ENCODE measurements at places on chromosomes 16 and 17. TPM values are rescaled to one million over a fixed set of nuclear protein-coding genes. Genes with fewer than 3 reads are reported as not detected.

ATF7IP2 gene
- total RNA-seq = 6.8 TPM

LRRC37A3 gene
- total RNA-seq = 10.6 TPM

CNEP1R1 gene
- total RNA-seq = 28.0 TPM

PMP22 gene
- 91.3 TPM for total RNA-seq

ITGA2B gene
- total RNA-seq = 2.4 TPM

SP2 gene
- total RNA-seq = 2.1 TPM

NOTUM gene
- total RNA-seq = 1.7 TPM

ZNF598 gene
- 12.8 TPM for total RNA-seq

ADCY7 gene
- 13.6 TPM for total RNA-seq

HCRT gene
- not detected for total RNA-seq

CCT6B gene
- 3.2 TPM for total RNA-seq

CCL14 gene
- total RNA-seq = 3.1 TPM

SLC4A1 gene
- 30.1 TPM for total RNA-seq

EPX gene
- 1.9 TPM for total RNA-seq

KRT222 gene
- 0.49 TPM for total RNA-seq

VAT1 gene
- total RNA-seq = 43.9 TPM

GJC1 gene
- 19.9 TPM for total RNA-seq

HOXB1 gene
- not detected for total RNA-seq

DOC2B gene
- total RNA-seq = 4.4 TPM

NLRC3 gene
- total RNA-seq = 0.39 TPM

ENPP7 gene
- not detected for total RNA-seq

GAS7 gene
- 60.8 TPM for total RNA-seq

RNF157 gene
- total RNA-seq = 5.2 TPM

TSNAXIP1 gene
- total RNA-seq = 0.59 TPM

PARD6A gene
- total RNA-seq = 0.69 TPM

MRPS7 gene
- total RNA-seq = 39.6 TPM

LIG3 gene
- total RNA-seq = 40.7 TPM

KRT39 gene
- total RNA-seq = 6.4 TPM

RNF151 gene
- not detected for total RNA-seq

SLC22A31 gene
- total RNA-seq = 2.6 TPM

SOX8 gene
- total RNA-seq = 6.8 TPM
